ENCODE measurements at places on chromosomes 2 and 18.

DNA sequence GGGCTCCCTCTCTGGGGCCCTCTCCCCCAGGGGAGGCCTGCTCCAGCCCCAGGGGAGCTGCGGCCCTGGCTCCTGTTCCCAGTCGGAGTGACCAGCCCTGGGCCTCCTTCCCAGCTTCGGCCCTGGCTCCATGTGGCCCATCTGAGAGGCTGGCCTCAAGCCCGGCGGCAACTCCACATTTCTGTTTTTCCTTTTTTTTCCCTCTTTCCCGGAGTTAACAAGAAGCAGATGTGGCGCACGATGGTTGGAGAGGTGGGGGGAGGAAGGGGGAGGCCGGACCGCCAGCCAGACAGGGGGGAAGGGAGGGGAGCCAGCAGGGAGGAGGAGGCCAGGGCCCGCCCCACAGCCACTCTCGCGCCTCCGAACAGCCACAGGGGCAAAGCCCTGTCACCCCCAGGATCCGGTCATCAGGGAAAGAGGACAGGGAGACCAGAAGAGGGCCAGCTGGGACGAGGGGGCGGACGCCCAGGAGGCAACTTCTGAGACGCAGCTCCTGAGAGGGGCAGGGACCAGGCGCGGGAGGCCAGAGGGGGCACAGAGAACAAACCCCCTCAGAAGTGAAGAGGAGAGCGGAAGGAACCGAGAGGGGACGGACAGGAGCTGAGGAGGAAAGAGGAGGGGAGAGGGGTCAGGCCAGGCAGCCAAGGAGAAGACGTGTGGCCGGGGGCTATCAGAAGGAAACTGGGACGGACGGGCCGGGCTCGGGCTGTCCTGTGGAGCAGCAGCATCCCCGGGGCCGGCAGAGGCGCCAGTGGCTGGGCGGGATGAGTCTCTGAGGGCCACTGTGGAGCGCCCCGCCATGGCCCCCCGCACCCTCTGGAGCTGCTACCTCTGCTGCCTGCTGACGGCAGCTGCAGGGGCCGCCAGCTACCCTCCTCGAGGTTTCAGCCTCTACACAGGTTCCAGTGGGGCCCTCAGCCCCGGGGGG lies at the start of gene EMILIN1:
TSS of gene EMILIN1 (plus strand) at position 349 of the 928 bp plus-strand sequence. CDS start at position 800, 451 bp downstream.
- no peak for DNase-seq

DNA sequence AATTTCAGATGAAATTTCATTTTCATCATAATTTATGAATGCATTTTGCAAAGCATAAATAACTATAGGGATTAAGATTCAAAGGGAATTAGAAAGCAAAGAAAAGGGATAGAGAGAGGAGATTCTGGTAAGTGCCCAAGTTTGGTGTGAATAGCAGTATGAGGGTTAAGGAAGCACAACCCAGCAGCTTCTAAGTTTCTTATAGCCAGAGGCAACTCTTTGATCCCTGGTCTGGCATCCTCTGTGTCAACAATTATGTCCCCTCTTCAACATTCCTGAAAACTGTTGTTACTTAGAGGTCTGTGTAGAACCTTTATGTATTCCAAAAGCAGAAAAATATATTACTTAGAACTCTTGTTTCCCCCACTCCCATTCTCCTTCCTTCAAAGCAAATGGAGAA lies 171.6 kb upstream of the SATB2 start:
- DNase-seq, result no peak

DNA sequence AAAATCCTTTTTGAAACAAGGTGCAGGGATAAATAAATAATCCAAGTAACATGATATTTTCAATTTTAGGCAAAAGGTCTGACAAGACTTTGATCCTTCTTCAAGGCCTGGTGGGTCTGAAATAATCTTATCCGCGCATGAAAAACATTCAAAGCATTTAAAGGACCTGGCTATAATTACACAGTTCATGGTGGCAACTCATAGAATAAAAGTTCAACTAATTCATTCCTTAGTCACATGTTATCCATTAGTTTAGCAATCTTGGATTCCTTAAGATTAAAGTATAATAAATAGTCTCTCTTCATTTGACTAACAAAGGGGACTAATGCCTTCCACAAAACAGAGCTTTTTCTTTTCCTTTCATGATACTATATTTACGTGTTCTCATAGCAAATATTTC lies 21.0 kb upstream of the SLC38A11 start:
- DNase-seq, result no peak

- DNase-seq, result no peak
Observed at GRCh38 chr2:127421116-127421800, 3.0 kb downstream of the PROC start.

- DNase-seq, result no peak
Observed at GRCh38 chr18:45549290-45549689, 66.0 kb upstream of the SLC14A2 start.

DNA sequence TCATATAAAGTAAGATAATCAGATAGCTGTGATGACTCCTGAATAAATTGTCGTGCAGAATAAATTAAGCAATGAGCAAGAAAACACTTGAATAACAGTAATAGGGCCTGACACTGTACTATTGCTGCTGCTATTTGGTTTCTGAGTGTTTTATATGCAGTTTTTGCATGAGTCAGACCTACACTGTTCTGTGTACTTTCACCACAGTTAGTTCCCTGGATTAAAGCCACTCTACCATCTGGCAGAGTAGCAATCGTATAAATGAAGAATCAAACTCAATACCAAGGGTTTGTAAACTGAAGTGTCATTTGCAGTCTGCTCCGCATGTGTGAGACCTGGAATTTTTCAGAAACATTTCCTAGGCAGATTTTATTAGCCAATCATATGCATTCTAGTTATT lies 398.6 kb upstream of the CDH7 start:
- no peak for DNase-seq

DNA sequence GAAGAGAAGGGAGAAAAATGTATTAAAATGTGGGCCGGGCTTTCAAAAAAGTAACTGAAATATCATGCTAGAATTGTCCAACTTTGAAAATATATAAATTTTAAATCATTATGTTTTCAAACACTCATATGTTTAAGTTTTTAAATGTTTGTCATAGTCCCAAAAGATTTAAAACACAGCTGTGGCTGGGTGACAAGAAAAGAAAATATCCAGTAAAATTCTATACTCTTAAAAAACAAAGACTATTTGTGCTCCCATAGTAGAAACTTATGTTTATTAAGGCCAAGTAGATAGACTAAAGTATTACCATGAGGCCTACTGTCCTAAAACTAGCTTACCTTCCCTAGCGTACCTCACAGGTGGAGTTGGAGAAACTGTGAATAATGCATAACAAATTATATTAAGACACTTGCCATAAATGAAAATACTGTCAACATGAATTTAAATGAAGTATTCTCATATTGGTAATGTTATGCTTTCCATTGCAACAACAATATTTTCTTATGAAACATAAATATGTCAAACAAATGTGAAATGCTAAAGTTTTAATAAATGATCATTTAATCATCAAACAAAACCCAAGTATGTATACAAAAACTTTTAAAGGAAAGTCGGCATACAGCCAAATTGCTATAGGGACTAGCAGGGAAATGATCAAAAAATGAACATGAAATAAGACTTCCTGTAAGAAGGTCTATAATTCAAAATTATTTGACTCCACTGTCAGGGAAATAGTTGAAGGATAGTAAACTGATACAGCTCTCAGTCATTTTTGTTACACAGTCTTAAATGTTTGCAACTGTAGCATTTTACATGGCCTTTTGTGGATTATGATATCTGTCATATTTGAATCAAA lies 13.4 kb downstream of the MEIS1 start:
- no peak for DNase-seq

DNA sequence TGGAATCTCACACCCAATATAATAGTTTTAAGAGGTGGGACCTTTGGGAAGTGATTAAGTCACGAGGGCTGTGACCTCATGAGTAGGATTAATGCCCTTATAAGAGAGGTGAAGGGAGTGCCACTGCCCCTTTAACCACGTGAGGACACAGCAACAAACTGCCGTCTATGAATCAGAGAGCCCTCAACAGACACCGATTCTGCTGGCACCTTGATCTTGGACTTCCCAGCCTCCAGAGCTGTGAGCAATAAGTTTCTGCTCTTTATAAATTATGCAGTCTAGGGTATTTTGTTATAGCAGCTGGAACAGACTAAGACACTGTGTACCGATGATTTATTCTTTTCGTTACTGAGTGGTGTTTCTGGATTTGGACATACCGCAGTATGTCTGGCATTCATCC lies 56.2 kb downstream of the RRM2 start:
- DNase-seq, result no peak

- DNase-seq, result no peak
Observed at GRCh38 chr2:143300536-143300935, 171.3 kb downstream of the ARHGAP15 start.

DNA sequence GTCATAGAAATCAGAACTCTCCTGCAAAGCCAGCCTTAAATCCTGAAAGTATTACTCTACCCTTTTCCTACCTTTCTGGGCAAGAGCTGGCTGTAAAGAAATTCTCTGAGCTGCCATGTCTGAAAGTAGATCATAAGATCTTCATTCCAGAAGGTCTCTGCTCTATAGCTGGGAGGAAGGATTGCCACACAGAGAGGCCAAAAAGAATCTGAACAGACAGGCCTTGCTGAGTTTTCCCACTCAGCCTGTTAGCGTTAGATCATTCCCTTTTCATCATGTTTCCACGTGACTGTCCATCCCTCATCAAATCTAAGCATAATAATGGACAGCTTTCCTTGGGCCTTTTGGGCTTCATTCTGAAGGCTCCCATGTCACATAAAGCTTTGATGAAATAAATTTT lies 43.2 kb upstream of the FHL2 start:
- DNase-seq, result no peak
